ENCODE measurements at places on chromosomes 3 and 15. TPM values are rescaled to one million over a fixed set of nuclear protein-coding genes. Genes with fewer than 3 reads are reported as not detected.
A peak's percentile ranks its signal among the peaks of the same experiment; 100 is the strongest.

The EFCC1 gene
- 0.27 TPM for polyA plus RNA-seq

DNA sequence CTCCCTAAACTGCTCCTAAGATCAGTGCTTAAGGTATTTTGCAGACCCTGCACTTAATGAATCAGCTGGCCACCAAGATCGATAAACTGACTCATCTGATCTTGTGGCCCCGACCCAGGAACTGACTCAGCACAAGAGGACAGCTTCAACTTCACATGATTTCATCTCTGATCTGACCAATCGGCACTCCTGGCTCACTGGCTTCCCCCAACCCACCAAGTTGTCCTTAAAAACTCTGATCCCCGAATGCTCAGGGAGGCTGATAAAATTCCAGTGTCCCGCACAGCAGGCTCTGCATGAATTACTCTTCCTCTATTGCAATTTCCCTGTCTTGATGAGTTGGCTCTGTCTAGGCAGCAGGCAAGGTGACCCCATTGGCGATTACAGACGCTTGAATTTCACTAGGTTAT, 13.5 kb downstream of the HTR3E start:
- DNase-seq: no peak

DNA sequence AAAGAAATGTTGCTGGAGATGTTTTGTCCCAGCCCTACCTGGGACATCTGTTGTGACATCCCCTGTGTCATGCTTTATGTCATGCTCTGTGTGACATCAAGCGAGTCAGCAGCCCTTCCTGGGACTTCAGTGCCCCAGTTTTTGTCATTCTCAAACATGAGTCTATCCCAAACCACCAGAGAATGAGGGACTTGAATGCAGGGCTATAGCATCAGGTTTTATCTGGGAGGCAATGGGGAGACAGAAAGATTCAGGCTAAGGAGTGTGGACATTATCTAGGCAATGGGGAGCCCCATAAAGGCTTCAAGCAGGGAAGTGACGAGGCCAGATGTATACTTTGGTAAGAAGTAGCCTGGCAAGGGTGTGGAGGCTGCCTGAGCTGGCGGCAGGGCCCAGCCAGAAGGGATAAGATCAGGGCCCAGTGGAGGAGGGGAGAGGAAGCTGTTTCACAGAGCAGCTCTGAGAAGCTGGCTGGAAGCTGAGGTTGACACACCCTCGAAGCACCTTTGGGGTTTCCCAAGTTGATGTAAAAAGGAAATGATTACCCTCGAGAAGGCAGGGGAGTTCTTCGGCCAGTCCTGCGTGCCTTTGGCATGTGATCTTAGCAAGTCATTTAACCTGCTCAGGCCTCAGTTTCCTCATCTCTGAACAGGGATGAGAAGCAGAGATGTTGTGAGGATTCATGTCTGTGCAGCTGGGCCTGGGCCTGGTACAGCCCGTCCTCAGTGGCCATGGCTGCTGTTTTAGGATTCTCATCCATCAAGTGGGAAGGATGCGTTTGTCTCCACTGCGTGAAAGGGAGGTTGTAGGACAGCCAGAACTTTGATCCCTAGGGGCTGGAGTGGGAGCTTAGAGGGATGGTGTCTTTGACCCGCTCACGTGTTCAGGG, 34.3 kb downstream of the IRAK2 start:
- DNase-seq: no peak

DNA sequence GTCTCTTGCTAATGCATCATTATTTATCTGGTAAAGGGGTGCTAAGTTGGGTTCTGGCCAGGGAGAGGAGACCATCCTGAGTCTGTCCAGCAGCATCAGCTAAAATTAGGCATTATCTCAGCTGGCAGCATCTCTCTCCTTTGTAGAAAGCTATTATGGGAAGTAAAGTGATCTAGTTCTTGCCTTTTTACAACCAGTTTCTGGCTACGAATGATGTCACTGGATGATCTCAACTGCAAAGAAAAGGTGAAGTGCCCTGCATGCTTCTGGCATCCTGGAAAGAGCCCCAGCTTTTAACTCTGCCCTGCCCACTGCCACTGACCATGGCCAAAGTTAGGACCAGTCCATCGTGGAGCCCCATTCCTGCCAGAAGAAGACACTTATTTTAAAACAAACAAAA, 37.1 kb upstream of the IL12A start:
- DNase-seq: no peak

GRCh38 chr15:39180030-39180429, 400.8 kb upstream of the THBS1 start:
- DNase-seq: no peak

The CSPG5 gene
- polyA plus RNA-seq: not detected

DNA sequence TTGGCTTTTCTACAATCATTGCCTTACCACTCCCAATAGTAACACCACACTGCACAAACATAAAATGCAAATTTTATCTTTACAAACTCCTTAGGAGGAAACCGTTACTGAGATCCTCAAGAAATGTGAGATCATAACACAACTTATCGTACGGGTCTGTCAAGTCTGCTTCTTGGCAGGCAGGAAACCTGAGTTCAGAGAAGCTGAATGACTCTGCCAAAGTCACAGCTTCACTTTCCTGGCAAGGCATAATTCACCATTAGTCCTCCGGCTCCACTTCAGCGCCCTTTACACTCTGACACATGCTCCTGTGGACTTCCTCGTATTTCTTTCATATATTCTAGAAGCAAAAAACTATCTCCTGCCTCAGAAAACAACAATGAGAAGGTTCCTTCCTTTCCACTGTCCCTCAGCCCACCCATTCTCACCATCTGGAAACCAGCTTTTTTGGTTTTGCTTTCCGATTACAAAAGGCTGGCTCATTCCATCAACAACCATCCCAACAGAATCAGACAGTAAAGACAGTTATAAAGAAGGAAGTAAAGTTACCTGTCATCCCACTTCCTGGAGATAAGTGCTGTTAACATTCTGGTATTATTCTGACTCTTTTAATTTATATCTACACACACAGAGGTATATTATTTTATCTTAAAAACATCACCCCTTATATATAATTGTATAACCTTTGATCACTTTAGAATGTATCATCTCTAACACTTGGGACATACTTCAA, 223.4 kb downstream of the STT3B start:
- no peak for DNase-seq

- no peak for DNase-seq
Measured at GRCh38 chr15:36810656-36811449, 231.4 kb downstream of the CDIN1 start.

The IL16 gene
- polyA plus RNA-seq: 3.8 TPM

DNA sequence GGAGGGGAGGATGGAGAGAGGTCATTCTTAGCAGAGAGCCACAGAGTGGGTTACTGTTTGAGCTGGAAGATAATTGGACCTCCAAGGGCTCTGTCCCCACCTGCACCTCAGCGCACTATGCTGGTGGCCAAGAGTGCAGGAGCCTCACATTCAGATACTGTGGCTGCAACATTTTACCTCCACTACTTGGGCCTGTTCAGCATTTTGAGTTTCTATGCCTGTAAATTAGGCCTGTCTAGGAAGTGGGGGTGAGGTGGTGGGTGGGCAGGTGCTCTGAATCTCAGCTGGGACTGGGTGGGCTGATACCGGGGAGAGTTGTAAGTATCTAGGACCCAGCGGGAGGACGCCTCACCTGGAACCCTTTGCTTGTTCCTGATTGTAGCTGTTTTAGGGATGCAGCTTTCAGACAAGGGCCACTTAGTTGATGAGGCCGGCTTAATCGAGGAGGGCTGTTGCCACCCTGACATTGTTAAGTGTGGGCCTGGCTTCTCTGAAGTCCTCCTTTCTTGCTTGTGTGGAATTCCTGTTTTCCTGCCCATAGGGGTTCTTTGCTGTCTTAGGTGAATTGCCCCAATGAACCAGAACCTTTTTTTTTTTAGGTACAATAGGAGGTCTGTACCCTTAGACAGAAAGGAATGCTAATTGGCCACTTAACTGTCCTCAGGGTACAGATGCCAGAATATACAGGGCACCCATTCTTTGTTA, 83.8 kb downstream of the SMAD3 start:
- DNase-seq: no peak

GRCh38 chr15:99211926-99212325, 37.5 kb downstream of the TTC23 start:
- DNase-seq: no peak

- peak; percentile 65 for DNase-seq
Measured at GRCh38 chr3:157248590-157249422, 88.9 kb upstream of the CCNL1 start.

The C2CD4A gene
- polyA plus RNA-seq: not detected

The GOLGA6L10 gene
- polyA plus RNA-seq: 0.99 TPM

GRCh38 chr15:73997986-73998385, 3.5 kb downstream of the PML start:
- no peak for DNase-seq

- DNase-seq: no peak
Measured at GRCh38 chr3:55013145-55013925, 85.5 kb upstream of the LRTM1 start.

- no peak for DNase-seq
Measured at GRCh38 chr15:43102187-43102586, 3.7 kb downstream of the UBR1 start.

The COL6A5 gene
- not detected for polyA plus RNA-seq

DNA sequence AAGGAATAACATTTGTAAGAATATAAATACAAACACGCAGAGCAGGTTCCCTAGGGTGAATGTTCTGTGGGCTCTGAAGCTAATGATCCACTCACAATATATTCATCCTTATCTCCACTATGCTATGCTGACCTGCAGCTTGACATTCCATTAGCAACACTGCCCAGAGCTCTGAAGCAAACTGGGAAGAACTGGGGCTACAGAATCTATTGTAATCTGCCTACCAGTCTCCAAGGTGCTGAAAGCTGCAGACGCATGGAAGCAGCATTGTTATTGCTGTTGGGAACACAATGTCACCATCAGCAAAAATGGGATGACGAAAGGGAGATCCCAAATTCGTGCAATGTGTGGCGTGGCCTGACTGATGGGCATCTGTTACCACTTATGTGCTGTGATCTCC, 316.7 kb upstream of the RORA start:
- no peak for DNase-seq

GRCh38 chr3:96169111-96169766, 645.2 kb upstream of the EPHA6 start:
- no peak for DNase-seq

DNA sequence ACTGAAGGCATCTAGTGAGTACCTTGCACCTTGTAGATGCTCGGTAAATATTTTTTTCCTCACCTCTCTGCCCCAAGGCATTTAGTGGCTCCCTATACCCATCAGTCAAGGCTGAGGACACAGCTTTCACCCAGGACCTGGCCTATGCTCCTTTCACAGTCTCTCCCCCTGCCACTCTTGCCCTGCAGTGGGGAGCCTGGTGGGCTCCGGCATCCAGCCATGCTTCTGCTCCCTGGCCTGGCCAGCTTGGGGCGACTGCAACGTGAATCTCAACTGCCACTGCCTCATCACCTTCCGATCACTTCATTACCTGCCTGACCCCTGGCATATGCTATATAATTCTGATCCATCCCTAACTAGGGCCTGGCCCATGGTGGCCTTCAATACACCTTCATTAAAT, 735 bp upstream of the CX3CR1 start:
- DNase-seq: no peak

DNA sequence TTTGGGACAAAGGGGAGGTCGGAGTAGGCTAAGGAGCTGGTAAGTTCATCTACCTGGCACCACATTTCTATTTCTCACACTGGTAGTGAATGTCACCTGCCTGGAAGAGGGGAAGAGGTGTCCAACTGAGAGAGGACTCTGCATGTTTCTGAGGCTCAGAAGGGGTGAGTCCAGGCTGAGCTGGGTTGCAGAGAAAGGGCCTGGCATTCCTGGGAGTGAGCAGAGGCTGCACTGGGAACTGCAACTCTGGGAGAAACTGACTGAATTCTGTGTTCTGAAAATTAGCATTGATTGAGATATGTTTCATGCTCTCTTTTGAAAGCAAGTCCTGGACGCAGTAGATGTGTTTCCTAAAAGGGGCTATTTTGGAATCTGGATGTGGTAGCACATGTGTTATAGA, 32.3 kb upstream of the ARNT2 start:
- no peak for DNase-seq

DNA sequence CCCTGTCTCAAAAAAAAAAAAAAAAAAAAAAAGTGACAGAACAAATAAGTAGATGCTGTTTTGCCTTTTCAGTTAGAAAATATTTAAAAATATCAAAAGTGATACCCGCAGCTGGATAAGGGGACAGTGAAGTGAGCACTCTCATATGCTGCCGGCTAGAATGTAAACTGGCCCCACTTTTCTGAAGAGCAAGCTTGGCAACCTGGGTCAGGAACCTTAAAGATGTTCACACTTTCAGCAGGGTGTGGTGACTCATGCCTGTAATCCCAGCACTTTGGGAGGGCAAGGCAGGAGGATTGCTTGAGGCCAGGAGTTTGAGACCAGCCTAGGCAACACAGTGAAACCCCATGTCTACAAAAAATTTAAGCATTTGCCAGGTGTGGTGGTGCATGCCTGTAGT, 17.4 kb downstream of the FSD2 start:
- no peak for DNase-seq

The CTXND1 gene
- not detected for polyA plus RNA-seq

- DNase-seq: no peak
Measured at GRCh38 chr3:100802126-100802525, 92.8 kb downstream of the TFG start.

DNA sequence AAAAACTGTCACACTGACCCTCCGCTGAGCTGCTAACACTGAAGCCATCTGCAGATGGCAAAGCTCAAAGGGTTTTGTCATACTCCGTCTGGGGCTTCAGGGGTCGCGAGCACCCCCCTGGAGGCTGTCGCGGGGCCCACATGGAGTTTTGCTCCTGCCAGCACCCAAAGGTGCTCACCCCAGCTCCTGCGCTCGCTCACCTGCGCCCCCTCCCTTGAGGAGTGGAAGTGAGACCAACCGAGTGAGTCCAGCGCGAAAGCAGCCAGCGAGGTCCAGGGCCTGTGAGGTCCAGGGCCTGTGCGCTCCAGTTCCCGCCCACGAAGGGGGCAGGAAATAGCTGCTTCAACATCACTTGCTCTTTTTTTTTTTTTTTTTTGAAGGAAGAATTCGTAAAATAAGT, 208.5 kb downstream of the ROBO2 start:
- DNase-seq: no peak

GRCh38 chr15:65184305-65184867, 756 bp downstream of the CLPX start:
- no peak for DNase-seq

DNA sequence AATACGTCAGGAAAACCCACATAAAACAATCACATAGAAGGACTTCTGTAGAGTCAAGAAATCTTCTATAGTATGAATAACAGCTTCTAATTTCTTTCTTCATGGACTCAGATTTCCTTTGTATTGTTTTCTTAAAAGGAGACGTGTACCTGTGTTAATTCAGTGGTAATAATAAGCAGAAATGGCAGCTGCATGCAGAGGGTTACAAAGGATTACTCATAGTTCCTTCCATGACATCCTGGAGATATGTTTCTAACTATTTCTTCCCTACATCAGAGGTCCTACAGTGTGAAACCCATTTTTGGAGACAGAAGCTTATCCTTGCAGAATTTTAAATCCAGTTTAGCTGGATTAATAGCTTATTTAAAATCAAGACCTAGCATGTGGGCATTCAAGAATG, 36.1 kb downstream of the FBXL22 start:
- DNase-seq: no peak

The SCN11A gene
- polyA plus RNA-seq: 0.05 TPM

GRCh38 chr15:80326270-80326669, 74.3 kb upstream of the CTXND1 start:
- no peak for DNase-seq
